ENCODE measurements at places on chromosomes 12 and 14. TPM values are rescaled to one million over a fixed set of nuclear protein-coding genes. Genes with fewer than 3 reads are reported as not detected.
A peak's percentile ranks its signal among the peaks of the same experiment; 100 is the strongest.

The SMIM41 gene
- not detected for total RNA-seq

- H3K4me3 ChIP-seq, result no peak overlapping the region
- no peaks in the 10 kb centered on the region for H3K4me1 ChIP-seq
- H3K27me3 ChIP-seq, result no peaks in the 10 kb centered on the region
- no peaks in the 10 kb centered on the region for H3K36me3 ChIP-seq
- no peak overlapping the region for H3K27ac ChIP-seq
- no peak for DNase-seq
Measured at GRCh38 chr12:15407025-15407424, 84.7 kb downstream of the PTPRO start.

DNA sequence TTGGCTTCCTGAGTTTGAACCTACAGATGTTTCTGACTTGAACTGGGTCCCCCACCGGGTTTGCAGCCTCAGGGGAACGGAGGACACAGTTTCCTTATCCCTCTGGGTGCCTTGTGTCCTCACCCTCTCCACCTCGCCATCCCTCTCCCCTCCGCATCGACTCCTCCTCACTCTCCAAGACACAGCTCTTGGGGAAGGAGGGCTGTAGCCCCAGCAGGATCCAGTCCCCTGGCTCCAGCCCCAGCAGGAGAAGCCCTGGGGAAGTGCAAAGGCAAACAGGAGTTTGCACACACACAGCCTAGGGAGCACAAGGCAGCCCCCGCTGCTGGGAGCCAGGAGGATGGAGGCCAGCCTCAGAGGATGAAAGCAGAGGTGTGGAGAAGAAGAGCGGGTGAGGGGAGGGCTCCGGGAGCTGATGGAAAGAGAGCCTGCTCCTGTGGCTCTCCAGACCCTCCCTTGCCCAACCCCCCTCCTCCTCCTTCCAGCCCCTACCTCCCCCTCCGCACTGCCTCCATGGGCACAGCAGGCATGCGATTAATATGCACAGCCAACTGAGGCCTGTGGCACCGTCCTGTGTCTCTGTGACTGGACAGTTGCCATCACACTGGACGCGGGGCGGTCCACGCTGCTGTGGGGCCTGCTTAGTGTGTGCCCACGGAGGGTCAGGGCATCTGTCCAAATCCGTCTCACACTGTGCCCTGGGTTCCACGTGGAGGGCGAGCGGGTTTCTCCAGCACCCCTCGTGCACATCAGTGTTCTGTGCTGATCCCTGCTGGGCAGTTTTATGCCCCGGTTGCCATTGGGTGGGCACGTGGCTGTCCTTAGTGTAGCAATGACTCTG is 193.7 kb upstream of the DIO3 start:
- no peaks in the 10 kb centered on the region for H3K4me1 ChIP-seq
- H3K4me3 ChIP-seq, result no peak overlapping the region
- H3K27me3 ChIP-seq, result no peaks in the 10 kb centered on the region
- no peak overlapping the region for H3K27ac ChIP-seq
- no peaks in the 10 kb centered on the region for H3K36me3 ChIP-seq

GRCh38 chr12:132593938-132594358 is 16.4 kb downstream of the LRCOL1 start:
- no peak overlapping the region for H3K4me3 ChIP-seq
- no peaks in the 10 kb centered on the region for H3K27me3 ChIP-seq
- H3K27ac ChIP-seq, result peak overlapping the region; percentile 8
- H3K36me3 ChIP-seq, result no peaks in the 10 kb centered on the region
- no peaks in the 10 kb centered on the region for H3K4me1 ChIP-seq

DNA sequence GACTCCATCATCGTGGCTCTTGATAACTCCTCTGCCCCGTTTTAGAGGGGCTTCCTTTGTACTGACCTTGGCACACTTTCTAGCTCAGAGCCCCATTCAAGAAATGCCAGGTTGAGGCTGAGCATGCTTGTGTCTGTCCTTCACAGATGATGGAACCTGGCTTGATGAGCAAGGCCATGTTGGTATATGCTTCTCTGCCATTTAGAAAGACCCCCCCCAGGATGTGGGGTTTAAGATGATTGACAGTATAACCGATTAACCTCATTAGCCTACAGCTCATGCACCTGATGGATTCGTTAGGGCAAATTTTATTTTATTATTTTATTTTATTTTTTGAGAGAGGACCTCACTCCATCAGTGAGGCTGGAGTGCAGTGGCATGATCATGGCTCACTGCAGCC is 21.0 kb downstream of the BATF start:
- no peak overlapping the region for H3K4me3 ChIP-seq
- H3K27me3 ChIP-seq, result no peaks in the 10 kb centered on the region
- H3K36me3 ChIP-seq, result no peaks in the 10 kb centered on the region
- H3K4me1 ChIP-seq, result no peaks in the 10 kb centered on the region

Data from pancreas (tissue), 10 donors.